Endothelial cell (in vitro differentiated cells): ENCODE measurements at places on chromosomes 5 and 9. TPM values are rescaled to one million over a fixed set of nuclear protein-coding genes. Genes with fewer than 3 reads are reported as not detected.

DNA sequence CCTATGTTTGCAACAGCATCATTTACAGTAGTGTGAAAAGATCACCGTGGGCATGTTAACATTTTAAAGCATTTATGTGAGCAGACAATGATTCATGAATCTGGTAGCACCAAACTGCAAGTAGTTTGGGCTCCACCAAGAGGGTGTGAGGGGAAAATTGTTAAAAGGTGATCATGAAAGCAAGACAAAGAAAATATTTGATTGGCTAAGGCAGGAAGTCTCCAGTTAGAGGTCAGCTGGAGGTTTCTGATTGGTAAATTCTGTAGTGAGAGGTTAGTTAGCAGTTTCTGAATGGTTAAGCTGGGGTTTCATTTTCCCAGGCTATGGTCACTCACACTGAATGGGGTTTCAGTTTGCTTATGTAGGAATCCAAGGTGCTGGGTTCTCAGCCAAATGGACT is 13.5 kb upstream of the DRD1 start:
- DNase-seq = no peak

- no peak for DNase-seq
Measured at GRCh38 chr5:82336226-82336958, 58.2 kb upstream of the RPS23 start.

GRCh38 chr9:18493451-18493993 is 19.6 kb downstream of the ADAMTSL1 start:
- DNase-seq = no peak

Gene CCDC171
- total RNA-seq = 6.5 TPM

GRCh38 chr5:64826541-64826940 is 57.8 kb downstream of the CWC27 start:
- no peak for DNase-seq

DNA sequence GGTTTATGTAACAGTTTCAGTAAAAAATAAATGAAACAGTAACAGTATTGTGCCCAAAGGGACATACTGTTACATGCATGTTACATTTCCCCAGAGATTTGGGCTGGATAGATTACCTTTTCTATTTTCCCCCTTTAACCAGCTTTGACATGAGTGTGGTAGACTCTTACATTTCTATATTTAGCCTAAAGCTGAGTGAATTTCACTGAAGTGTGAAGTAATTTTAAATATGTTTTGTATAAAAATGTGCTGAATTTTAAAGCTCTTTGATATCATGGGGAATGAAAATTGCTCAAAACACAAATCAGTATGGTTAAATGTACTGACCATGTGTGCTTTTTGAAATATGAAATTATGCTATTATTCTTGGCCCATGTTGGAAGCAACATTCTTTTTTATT is 122.3 kb upstream of the CDH10 start:
- no peak for DNase-seq

Gene HTR1A
- total RNA-seq = not detected

- DNase-seq = no peak
Measured at GRCh38 chr9:18358325-18358724, 115.6 kb upstream of the ADAMTSL1 start.

DNA sequence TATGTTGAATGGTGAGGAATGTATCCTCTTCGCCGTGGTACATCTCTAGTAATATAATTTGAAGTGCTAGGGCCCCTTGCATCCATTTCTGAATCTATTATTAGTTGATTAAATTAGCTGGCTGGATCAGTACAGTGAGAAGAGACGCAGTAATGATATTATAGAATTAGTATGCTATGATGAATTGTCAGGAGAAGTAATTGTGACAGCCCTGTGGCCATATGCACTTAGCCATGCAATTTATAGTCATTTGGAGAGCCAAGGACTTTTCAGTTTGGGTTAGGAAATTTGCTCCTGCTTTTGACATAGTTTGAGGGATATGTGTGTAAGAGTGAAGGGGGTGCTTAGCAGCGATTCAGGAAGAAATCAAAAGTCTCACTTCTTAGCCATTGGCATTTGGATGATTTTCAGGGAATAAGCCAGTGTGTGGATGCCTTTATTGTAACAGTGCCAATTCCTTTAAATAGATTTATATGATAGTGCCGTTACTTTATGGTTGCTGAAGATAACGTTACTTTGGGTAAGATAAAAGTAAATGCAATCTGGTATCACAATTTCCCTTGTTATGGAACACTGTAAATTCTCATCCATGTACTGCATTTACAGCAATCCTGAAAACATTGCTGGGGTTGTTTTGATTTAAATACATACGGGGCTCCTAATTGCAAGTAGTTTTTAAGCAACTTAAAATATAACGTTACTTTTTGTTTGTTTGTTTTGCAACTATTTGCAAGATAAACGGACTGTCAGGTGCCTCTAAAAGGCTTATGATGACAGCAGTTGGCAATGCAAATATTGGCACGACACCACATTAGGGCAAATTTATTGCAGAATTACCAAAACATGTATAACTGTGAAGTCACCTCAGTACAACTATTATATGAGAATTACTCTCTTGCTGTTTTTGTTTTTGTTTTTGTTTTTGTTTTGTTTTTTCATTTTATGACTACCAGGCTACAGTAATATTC is 875.4 kb upstream of the WWC1 start:
- no peak for DNase-seq

- no peak for DNase-seq
Measured at GRCh38 chr9:127173063-127173462, 50.6 kb upstream of the ANGPTL2 start.

GRCh38 chr9:104675611-104676010 is 18.7 kb upstream of the OR13D1 start:
- DNase-seq = no peak

- no peak for DNase-seq
Measured at GRCh38 chr5:124895236-124895635, 148.8 kb upstream of the ZNF608 start.

DNA sequence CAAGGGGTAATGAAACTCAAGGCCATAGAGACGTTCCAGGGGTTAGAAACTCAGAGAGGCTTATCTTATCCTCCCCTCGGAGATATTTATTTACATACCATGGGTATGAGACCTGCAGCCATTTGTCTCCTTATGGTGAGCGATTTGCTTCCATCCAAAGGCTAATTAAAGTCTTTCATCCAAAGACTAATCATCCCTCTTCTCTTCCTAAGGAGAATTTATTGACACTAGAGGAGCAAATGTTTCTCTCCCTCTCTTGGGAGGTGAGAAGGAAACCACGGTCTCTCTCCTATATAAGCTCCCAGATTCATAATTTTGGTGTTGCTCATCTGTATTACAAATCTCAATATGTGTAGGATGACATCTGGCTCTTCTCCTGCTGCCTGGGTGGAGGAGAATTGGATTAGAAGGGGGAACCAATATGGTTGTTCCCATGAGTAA is 31.0 kb upstream of the RPS23 start:
- DNase-seq = no peak

DNA sequence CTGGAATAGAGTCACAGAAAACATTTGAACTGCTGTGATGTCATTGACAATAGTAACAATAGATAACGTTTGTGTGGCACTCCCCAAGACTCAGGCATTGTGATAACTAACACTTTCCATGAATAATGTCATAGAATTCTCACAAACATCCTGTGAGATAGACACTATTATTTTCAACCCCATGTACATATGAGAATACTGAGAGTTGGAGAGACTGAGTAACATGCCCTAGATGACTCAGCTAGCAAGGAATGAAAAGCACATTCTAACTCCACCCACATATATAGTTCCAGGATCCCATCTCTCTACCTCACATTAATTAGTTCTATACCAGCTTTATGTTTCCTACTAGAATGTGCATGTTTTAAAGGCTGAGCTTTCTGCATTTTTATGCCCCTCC is 71.4 kb downstream of the ASTN2 start:
- DNase-seq = no peak

Gene CD180
- not detected for total RNA-seq
